NCI-H526 (cell line): ENCODE measurements at places on chromosomes 3 and 15.

- no peak for DNase-seq
These were observed 269.4 kb upstream of the RGMA start for GRCh38 chr15:93358166-93359059.

DNA sequence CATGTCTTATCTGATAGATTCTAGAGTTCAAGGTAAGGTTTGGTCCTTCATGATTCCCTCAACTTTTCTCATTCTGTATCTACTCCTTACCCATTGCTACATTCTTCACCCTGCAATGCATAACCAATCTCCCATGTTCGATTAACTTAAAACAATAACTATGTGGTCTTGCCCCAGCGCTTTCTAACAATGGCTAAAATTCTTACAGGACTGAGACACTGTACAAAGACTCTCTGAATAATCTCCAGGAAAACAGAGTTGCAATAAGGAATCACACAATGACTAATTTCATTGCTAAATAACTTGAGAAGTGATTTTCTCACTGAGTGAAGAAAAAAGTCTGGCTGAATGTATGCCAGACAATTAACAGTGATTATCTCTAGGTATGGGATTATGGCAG is 69.6 kb upstream of the FAM174B start:
- no peak for DNase-seq

DNA sequence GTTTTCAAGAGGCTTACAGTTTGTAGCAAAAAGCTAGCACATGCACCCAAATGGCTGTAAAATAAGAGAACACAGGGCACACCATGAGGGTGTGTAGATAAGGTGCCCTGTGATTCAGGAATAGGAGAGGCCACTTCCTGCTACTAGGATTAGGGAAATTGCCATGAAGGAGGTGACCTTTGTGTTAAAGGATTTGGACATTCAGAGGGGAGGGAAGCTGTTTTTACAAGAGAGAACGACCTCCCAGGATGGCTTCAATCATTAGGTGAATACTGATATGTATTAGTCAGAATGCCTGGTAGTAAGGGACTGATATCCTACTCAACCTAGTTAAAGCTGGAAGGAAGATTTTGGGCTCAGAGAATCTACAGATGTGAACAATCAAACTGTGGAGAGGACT is 35.7 kb upstream of the ABHD17C start:
- no peak for DNase-seq

- DNase-seq = no peak
These were observed 6.3 kb downstream of the THOC7 start for GRCh38 chr3:63857311-63857710.

DNA sequence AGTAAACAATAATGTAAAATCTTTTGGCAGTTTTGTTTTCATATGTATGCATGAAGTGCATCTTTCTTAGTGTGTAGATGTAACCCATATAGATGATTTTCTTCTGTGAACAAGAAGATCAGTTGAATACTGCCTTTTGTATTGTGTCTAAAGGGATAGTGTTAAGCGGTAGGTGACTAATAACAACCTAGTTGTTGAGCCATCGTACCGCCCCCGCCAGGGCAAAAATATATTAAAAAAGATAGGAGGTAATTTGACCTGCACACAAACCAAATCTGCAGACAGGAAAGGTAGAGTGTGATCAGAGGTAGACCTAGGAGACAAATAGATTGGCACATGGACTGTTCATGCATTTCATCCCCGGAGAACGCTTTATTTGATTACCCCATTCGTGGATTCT is 3.3 kb upstream of the GMNC start:
- DNase-seq = peak; percentile 11

DNA sequence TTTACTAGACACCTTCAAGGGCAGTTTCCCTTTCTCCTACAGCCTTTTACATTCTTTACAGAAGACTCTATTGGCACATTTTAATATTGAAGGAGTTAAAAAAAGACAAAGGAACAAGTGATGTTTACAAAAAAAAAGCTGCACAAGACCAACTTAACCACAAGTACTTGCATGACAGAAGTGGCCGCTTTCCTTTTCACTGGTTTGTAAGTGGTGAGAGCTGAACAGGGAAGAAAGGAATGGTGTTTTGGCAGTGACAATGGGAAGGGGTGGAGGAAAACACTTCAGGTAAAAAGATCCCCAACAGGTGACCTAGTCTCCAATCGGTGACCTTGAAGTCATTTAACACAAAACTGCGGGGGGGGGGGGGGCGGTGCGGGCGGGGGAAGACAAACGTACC is 1.1 kb downstream of the WDR72 start:
- DNase-seq = no peak

DNA sequence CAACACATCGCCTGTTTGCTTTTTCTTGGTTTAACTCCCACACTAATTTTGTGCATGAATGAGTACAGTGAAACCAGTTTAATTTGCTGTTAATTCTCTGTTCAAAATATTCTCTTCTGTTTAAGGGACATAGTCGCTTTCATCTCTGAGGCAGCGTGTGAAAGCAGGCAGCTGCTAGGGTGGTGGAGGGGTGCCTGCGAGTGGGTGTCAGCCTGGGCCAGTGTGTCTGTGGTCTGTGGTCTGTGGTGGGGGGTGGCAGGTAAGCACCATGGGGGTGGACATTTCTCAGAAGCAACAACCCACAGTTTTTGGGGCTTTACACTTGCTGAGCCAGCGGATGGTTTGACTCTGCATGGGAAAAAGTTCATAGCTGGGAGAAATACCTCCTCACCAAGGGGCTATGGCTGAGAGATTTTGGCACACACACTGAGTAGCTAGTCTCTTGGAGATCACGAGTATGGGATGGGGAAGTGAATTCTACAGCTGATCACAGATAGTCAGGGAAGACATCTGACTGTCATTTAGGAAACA is 109.2 kb downstream of the EPHB1 start:
- no peak for DNase-seq

- DNase-seq = no peak
These were observed 193.2 kb upstream of the TPRG1 start for GRCh38 chr3:188978421-188979171.

- no peak for DNase-seq
These were observed 30.3 kb upstream of the SEMA3F start for GRCh38 chr3:50124800-50125178.

DNA sequence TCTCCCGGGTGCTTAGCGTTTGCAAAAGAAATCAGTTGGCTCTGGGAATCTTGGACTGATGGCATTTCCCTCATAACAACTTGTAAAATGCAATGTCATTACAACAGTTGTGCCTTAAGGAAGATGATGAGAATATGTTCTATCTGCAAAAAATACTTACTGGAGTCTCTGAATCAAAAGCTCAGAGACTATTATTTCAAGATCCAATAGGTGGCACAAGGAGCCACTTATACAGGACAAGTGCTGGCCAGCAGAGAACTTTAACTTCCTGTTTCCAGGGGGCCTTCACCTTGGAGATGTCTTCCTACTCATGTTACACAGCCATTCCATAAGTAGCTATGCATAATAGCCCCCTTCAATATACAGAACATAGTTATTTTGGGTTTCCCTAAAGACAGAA is 8.9 kb upstream of the RPS27L start:
- no peak for DNase-seq

DNA sequence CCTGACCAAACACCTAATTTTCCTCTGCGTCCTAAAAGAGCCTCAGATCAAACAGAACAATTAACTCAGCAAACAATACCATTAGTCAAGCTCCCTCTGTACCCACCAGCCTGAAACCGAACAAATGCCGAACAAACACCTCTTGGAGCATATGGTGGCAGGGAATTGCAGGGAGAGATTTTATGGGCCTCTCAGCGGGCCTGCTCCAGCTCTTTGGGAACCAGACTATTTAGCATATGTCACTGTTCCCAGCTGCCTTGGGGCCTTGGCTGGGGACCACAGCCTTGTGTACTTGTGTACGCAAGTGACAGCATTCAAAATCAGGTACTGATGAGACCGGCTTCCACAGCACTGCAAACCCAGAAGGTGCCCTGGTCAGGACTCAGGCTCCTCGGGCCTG is 388.8 kb upstream of the PPP2R3A start:
- DNase-seq = peak; percentile 12

DNA sequence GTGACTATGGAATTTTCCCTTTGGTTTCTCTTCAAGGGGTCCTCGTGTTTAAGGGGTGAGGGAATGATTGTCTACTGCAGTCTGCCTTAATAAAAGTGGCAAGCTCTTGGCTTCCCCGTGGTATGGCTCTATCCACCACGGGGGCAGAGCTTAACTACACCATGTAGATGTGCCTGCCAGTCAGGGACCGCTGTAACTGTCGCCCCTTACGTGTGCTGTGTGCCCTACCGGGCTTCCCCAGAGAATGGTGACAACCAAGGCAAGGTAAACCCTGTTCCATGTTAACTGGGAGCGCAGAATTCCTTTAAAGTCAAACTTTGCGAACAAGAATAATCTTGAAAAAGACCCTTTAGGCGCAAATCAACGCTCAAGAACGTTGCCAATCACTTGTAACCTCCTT is 966 bp upstream of the C3orf80 start:
- peak; percentile 4 for DNase-seq

- DNase-seq = no peak
These were observed 765.3 kb downstream of the TBL1XR1 start for GRCh38 chr3:176431991-176432390.

DNA sequence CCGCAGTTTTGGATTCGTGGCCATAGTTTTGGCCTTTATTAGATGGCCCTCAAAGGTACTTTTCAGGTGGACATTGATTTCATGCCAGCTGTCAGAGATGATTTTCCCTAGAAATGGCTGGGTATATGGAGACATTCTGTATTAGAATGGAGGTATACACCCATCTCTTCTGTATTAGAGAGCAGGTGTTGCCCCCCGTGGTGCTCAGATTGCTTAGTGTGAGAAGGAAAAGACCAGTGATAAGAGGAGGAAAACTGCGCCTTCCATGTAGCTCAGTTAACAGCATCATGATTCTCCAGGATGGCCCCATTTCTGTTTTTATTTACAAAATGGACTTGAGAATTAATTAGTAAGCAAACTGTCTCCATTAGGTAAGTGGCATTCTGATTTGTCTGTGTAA is 145.9 kb downstream of the IGF1R start:
- DNase-seq = no peak

DNA sequence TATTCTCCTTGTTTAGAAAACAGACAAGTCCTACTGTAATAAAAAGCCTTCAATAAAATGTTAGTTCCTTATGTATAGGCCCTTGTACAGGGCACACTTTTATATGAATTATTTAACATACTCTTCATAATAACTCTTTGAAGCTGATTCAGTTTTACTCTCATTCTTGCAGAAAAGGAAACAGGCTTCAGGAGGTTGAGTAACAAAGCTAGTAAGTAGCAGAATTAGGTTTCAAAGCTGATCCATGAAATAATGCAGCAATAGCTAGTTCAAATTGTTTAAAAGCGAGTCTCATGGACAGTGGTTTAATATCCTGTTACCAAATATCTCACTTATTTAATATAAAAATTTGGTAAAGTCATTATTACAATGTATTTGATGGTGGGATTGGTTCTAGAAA is 25.0 kb downstream of the TCF12 start:
- DNase-seq = no peak

GRCh38 chr3:151382671-151383070 is 1.9 kb downstream of the P2RY12 start:
- DNase-seq = no peak

GRCh38 chr15:78957416-78958093 is 12.7 kb upstream of the CTSH start:
- no peak for DNase-seq

- DNase-seq = no peak
These were observed 10.5 kb downstream of the ISG20 start for GRCh38 chr15:88649286-88649733.

DNA sequence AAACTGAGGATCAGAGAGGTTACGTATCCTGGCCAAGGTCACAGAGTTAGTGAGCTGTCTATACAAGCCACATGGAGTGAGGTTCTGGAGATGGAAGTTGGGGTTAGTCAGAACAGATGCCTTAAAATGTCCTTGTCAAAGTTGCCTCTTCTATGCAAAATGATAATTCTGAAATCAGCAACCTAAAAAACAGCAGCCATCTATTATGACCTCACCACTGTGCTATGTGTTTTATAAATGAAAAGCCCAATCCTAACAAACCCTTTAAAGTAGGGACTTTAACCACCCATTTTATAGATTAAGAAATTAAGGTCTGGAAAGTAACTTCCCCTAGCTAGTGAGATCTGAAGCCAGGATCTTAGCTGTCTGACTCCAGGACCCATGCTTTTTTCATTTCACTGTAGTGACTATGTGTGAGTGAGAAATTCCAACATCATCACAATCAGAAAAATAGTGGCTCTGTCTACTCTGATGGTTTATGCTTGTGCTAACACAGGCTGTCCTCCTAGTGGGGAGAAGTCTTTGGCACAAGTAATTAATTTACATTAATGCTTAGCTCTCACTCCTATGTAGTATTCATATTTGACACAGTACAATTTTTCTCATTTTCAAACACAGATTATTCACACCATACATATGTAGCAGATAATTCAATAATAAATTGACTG is 143.6 kb downstream of the ANO10 start:
- DNase-seq = no peak

DNA sequence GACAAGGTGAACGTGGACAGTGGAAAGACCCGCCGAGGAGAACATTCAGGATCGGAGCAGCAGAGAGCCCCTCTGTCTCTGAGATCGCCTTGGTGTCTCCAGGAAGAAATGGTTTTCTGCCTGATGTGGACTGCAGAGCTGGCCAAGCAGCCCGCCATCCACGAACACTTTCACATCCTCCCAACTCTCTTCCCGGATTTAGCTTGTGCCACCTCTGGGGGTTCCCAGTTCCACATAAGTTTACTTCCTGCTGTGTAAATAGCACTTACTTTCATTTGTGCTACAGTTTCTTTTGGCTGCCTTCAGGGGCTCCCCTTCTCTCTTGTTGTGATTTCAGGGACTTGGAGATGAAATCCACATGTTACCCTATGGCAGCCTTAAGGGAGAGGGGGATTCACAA is 48.4 kb downstream of the SEMA5B start:
- DNase-seq = no peak

- no peak for DNase-seq
These were observed 17.4 kb upstream of the TMPRSS7 start for GRCh38 chr3:112017091-112017490.

GRCh38 chr3:33786565-33787327 is 11.7 kb upstream of the PDCD6IP start:
- no peak for DNase-seq

- no peak for DNase-seq
These were observed 129.7 kb downstream of the TJP1 start for GRCh38 chr15:29692527-29692926.

GRCh38 chr3:42057561-42058211 is 33.5 kb upstream of the TRAK1 start:
- DNase-seq = no peak
